NCI-H1436 (cell line): ENCODE measurements at places on chromosomes 12 and 14.

GRCh38 chr12:122917507-122918121 is 21.7 kb upstream of the VPS37B start:
- no peak for DNase-seq

DNA sequence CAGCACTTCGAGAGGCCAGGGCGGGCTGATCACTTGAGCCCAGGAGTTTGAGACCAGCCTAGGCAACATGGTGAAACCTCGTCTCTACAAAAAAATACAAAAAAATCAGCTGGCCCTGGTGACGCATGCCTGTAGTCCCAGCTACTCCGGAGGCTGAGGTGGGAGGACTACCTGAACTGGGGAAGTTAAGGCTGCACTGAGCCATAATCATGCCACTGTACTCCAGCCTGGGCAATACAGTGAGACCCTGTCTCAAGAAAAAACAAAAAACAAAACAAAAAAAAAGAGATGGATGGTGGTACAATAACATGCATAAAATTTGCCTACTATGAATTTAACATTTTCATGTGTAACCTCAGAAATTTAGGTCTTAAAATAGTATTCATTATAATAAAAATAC is 2.2 kb downstream of the THAP2 start:
- no peak for DNase-seq

DNA sequence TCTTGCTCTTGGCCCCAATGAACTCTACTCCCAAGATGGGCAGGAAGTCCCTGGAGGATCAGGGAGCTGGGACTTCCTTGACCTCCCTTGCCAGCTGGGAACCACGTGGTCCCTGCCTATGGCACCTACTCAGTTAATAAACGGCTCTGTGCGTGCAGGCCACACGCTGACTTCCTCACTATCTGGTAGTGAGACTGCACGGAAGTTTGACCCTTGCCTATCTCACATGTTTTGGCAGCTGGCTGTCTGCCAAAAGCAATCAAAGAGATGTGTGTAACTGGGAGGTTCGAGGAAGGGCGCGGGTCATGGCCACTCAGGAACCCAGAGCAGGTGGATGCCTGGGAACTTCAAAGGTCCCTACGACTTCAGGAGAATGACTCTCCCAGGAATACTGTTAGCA is 57.9 kb downstream of the RFLNA start:
- no peak for DNase-seq

DNA sequence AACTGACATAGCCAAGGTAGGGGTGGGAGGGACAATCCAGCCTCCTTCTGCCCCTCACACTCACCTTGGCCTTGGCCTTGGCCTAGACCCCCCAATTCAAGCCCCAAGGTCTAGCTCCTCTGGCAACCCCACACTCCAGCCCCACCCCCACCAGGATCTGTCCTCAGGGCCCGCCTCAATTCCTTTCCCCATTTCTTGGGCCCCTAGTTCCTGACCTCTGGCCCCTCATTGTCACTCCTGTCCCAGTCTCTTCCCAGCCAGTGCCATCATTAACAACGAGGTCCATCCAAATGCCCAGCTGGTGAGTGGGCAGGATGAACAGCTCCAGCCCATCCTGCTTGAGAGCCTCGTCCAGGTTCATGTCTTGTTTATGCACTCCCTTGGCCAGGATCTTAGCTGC is 6.8 kb upstream of the GDF11 start:
- DNase-seq, result no peak

GRCh38 chr12:49019120-49019430 is 499 bp upstream of the PRKAG1 start:
- no peak for DNase-seq

DNA sequence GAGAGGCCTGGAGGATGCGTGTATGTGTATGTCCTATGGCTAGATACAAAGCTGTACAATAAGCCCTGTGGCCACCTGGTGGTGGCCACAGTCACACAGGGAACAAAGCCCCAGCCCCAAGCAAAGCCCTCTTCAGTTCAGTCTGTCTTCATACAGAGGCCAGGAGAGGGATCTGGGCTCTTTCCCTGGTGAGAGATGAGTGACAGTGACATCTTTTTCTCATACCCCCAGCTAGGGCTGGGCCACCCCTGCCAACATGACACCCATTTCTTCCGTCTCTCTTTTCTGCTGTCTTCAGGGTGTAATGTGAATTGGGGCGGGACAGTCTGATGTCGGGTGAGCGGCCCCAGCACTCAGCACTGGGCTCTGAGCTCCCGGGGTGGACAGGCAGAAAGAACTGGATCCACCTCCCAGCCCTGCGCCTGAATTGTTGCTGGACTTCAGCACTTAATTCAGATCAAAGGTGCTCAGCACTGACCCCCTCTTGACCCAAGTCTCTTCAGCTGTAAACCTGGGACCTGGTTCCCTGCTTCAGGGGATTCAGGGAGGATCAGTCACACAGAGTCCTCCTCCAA is 59.8 kb downstream of the SERPINA3 start:
- DNase-seq, result no peak

- no peak for DNase-seq
Measured at GRCh38 chr14:61476754-61477410, 155.5 kb downstream of the PRKCH start.

DNA sequence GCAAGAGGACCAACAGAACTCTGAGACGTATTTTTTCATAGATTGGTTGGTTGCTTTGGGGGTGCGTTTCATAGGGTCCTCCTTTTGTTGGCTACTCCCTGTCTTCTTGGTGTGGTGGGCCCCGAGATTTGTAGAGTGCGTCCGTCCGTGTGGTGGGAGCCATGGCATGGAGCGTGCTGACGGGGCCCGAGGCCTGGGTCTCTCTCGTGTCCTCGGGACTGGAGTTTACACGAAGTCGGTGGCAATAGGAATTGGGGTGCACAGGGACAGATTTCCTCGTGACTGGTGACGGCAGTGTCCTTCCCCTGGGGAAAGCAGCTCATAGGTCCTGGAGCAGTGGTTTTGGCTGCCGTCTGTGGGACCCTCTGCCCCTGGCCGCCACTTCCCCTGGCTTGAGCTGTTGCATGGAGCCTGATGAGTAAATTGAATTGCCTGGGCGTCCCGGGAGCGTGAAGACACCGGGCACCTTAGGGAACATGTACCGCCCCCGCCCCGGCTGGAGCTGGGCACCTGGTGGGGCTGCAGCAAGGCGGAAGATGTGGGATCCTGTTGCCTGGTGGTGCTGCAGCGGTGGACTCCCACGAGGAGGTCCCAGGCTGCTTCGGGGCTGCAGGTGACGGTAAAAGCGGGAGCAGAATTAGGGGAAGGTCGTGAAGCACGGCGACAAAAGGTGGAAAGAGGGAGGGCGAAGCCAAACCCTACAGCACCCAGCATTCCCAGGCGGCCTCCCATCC is 153.7 kb upstream of the ALG10B start:
- no peak for DNase-seq

- DNase-seq, result no peak
Measured at GRCh38 chr12:2467447-2468195, 327.1 kb upstream of the FKBP4 start.

DNA sequence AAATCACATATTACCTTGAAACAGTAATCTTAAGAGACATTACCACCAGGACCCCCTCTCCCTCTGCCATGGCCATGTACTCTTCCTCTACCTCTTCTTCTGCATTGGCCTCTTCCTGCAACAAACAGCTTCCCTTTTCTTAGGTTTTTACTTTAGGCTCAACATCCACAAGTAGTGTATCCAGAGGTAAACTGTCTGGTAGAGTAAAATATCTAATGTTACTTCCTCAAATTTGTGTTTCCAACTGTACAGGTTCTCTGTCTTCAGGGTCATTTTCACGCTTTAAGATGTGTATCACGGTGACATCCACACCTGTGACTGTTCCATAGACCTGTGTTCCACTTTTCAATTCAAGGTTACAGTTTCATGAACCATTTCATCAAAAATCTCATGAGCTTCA is 13.4 kb downstream of the CDK17 start:
- DNase-seq, result no peak

GRCh38 chr14:76584271-76584702 is 177.0 kb upstream of the VASH1 start:
- DNase-seq, result no peak

- DNase-seq, result no peak
Measured at GRCh38 chr12:133145981-133146380, 15.6 kb downstream of the ZNF10 start.

- DNase-seq, result no peak
Measured at GRCh38 chr12:51622564-51622963, 31.5 kb downstream of the SCN8A start.

GRCh38 chr12:79200176-79200575 is 335.6 kb downstream of the SYT1 start:
- no peak for DNase-seq

GRCh38 chr14:37081218-37081617 is 91.2 kb downstream of the SLC25A21 start:
- no peak for DNase-seq

GRCh38 chr12:8906266-8907180 is 7.8 kb upstream of the PHC1 start:
- no peak for DNase-seq

- DNase-seq, result no peak
Measured at GRCh38 chr12:26750531-26751175, 82.3 kb downstream of the ITPR2 start.

GRCh38 chr12:27651201-27651600 is 45.0 kb upstream of the REP15 start:
- no peak for DNase-seq

- DNase-seq, result no peak
Measured at GRCh38 chr12:57046947-57047890, 2.7 kb downstream of the MYO1A start.

DNA sequence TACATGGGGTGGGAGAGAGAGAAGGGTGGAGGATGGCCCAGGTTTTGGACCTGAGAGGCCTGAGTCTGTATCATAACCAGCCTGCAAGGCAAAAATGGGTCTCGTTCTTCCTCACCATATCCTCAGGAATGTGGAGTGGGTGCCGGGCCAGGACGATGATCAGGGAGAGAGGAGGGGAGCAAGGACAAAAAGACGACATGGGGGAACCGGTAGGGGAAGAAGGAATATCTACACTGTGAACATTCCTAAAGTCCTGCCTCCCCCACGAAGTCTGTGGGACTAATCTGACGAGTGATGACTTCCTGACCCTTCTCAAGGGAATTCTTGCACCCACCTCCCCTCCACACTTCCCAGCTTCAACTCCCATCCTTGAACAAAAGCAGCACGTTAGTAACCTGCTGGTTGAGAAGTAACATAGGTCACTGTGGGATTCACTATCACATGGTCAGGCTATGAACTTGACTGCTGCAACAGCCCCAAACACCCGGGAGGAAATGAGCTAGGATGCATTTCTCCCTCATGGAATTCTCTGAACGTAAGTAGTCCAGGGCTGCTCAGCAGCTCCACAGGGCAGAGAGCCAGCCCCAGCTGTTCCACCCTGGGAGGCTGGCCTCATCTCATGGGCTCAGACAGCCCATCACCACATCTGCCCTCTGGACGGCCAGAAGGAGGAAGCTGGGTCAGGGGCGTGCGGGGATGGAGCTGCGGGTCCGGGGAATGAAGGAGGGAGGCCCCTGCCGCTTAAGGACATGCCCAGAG is 36.8 kb upstream of the VWF start:
- no peak for DNase-seq

DNA sequence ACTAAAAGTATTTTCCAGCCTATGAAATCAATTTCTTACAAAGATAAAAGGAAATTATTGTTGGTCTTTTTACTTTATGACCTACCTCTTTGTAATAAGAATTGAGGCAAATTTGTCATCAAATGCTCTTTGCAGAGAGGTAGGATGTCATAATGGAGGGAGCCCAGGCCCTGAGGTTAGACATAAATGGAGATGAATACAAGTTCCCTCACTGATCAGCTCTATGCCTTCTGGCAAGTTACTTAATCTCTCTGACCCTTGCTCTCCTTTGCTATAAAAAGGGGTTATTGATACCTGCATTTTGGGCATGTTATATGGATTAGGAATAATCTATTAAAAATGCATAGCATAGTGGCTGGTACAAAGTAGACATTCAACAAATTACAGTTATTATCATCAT is 146.9 kb upstream of the KRR1 start:
- DNase-seq, result no peak

DNA sequence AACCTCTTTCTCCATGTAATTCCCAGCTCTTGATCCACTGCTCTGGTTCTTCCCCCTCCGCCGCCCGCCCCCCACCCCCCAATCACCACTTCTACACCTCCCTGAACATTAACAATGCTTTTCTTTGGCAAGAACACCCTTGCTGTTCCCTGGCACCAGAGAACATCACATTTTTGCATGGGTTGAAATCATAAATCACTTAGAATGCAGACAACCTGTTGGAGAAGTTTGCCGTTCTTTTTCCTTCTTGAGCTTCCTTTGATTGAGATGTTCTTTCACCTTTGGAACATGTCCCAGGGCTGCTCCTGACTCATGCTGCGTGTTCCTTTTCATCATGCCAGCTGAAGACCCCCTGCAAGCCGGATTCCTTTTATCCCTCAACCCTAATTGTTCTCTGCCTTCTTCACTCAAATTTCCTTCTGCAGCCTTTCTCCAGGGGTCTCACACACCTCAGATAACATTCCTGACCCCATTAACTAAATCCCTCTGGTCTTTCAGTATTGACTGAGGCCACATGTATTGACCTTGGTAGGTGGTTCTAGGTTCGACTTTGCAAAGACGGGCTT is 294.1 kb upstream of the TMPO start:
- no peak for DNase-seq

- DNase-seq, result no peak
Measured at GRCh38 chr14:54503486-54503885, 6.2 kb upstream of the CGRRF1 start.

GRCh38 chr14:48615618-48616017 is 940.2 kb upstream of the MDGA2 start:
- no peak for DNase-seq

- DNase-seq, result no peak
Measured at GRCh38 chr14:49008363-49008762, 577.8 kb downstream of the RPS29 start.

DNA sequence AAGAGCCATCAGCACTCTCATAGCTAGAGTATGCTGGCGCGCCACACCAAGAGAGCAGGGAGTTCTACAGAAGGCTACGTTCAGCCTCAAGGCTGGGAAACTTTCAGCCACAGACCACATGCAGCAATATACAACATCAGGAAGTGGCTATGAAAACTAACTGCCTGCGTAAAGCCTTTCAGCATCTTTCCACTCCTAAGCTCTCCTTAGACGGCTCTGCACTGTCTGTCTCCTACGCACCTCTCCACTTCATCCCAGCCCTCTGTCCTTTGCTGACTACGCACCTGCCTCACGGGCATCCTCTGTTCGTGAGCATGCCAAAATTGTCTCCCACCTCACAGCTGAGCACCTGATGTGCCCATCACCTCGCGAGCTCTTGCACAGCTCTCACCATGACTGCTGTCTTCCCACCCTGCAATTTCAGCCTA is 9.7 kb downstream of the MPHOSPH9 start:
- no peak for DNase-seq

- DNase-seq, result no peak
Measured at GRCh38 chr14:82230748-82231147, 697.1 kb upstream of the SEL1L start.

GRCh38 chr14:80544366-80544765 is 333.1 kb upstream of the DIO2 start:
- no peak for DNase-seq

GRCh38 chr14:90136904-90137303 is 75.1 kb downstream of the KCNK13 start:
- no peak for DNase-seq

- no peak for DNase-seq
Measured at GRCh38 chr14:76212242-76212641, 60.5 kb downstream of the GPATCH2L start.

- DNase-seq, result no peak
Measured at GRCh38 chr12:131114271-131114670, 160.6 kb downstream of the ADGRD1 start.

- no peak for DNase-seq
Measured at GRCh38 chr14:100528962-100529560, 58.2 kb downstream of the BEGAIN start.

- no peak for DNase-seq
Measured at GRCh38 chr12:14268120-14268515, 97.4 kb upstream of the ATF7IP start.

GRCh38 chr12:3897371-3897971 is 24.3 kb upstream of the PARP11 start:
- no peak for DNase-seq
